ENCODE measurements at places on chromosomes 6 and 20.

GRCh38 chr20:45095805-45096238 is 5.1 kb downstream of the KCNS1 start:
- no peak for DNase-seq

DNA sequence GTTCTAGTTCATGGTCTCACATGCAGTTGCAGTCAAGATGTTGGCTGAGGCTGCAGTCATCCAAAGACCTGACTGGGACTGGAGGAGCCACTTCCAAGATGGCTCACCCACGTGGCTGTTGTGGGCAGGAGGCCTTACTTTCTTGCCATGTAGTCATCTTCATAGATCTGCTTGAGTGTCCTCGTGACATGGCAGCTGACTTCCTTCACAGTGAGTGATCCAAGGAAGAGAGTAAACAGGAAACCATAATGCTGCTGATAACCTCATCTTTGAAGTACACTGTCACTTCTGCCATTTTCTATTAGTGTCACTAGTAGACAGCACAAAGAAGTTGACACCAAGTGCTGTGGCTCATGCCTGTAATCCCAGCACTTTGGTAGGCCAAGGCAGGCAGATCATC is 40.1 kb upstream of the AKIRIN2 start:
- DNase-seq, result no peak

- DNase-seq, result no peak
These were observed 29.7 kb downstream of the RPF2 start for GRCh38 chr6:111011360-111012142.

DNA sequence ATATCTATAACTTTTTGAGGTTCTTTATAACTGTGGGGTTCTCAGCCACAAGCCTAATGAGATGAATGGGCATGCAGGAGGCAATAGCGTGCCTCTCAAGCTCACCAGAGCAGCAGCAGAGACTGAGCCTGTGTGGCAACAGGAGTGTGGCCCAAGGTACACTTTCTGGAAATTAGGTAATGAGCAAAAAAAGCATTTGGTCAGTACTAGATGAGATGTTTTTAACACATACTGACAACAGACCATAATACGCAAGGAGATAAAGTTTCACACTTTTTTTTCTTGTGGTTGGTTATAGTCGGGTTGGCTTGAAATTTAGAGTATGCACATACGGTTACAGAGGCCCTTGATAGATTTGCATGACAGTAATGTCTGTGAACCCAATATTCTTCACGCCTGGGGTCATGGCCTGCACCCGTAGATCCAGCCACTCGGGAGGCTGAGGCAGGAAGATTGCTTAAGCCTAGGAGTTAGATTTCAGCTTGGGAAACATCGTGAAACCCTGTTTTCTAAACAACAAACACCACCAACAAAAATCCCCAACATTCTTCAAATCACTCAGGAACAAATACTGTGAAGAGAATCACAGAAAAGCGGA is 300.1 kb downstream of the GMDS start:
- no peak for DNase-seq

DNA sequence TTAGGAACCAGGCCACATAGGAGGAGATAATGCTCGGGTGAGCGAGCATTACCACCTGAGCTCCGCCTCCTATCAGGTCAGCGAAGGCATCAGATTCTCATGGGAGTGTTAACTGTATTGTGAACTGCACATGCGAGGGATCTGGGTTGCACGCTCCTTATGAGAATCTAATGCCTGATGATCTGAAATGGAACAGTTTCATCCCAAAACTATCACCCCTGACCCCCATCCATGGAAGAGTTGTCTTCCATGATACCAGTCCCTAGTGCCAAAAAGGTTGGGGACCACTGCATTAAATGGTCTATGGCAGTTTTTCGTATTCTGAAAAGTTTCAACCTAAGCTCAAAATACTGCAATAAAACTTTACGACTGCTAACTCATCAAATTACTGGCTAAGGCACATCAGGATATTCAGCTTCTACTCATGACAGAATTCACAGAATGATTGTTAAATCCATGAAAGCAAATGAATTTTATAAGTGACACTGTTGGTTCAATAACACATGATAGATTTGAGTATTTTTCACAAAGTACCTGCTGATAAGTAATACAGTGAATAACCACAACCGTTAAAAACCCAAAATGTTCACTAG is 25.9 kb downstream of the RNF217 start:
- no peak for DNase-seq

Measured in brain pericyte (primary cell).